ENCODE measurements at places on chromosomes 11 and 22. TPM values are rescaled to one million over a fixed set of nuclear protein-coding genes. Genes with fewer than 3 reads are reported as not detected.

DNA sequence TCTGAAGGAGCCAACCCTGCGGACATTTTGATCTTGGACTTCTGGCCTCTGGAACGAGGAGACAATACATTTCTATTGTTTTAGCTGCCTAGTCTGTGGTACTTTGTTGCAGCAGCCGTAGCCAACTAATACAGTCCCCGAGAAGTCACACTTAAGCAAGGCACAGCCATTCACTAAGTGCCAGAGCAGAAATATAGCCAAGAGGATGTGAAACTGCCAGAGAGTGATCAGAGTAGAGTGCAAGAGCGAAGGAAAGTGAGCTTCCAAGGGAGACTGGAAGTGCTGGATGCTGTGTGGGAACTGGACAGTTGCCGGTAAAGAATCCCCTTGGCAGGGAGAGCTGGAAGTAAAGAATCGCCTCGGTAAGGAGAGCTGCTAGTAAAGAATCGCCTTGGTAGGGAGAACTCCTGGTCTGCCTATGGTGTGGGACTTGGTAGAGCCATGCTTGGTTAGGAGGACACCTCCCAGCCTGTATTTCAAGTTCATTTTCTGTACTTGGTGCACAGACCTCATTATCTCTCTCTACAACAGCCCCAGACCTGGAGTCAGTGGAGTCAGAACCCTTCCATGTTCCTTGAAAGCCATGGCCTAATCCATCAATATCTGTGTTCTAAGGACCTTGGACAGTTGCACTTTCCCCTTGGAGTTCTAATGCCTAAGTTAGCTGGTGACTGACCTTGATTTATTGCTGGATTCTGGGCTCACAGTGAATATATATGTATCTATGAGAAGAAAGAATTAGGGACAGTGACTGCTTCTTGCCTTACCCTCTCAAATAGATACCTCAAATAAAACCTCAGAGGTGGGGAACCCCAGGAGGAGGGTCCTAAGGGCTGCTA is 162.1 kb downstream of the LDLRAD3 start:
- no peak for DNase-seq

DNA sequence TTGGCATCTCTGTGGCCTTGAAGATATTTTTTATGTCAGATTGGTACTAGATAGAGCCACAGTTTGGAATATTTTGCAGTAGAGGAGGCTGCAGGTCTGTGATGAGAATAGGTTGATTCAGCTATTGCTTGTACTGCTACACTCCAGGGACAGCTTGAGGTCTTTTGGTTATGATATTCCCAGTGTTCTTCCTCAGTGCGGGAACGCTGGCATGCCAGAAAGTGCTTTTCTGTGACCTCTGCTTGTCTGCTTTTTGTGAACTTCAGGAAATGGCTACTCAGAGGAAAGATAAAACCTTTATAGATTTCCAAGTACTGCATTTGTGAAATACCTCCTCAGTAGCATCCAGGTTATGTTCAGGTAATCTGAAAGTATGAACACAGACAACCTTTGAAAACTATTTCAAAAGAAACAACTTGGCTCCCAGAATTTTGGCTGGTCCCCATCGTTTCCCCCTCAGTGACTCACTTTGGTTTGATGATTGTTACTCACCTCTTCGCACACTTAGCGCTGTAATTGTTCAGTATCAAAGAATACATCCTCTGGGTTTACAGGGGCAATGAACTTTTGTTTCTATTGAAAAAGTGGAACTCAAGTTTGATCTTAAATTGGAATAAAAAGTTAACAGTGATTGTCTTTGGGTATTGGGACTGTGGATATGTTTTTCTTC is 191.4 kb downstream of the HIPK3 start:
- peak; percentile 32 for DNase-seq

DNA sequence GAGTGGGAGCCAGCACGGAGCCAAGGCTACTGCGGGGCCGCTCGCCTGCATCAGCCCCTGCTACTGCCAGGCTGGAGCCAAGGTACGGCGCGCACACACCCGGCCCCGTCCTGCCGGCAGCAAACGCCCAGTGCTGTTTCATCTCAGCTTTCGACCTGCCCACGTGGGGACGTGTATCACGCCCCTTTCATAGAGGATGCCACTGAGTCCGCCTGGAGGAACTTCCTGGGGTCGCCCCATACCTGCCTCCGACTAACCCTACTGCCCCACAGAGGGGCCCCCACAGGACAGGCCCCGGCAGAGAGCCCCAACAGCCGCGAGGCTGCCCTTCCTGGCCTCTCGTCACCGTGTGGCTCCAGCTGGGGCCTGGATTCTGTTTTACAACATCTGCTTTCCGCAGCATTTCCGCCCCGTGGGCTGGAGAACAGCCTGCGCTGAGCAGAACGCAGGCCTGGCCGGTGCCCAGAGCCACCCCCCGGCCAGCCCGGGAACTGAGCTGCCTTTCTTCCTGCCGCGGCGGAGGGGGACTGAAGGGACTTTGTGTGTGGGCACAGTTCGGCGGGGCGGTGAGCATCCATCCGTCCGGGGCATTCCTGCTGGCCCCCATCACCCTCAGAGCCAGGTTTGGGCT is 22.9 kb upstream of the ARHGAP8 start:
- peak; percentile 61 for DNase-seq

Gene OR4A16
- total RNA-seq: not detected

Gene B4GALNT4
- 1.5 TPM for total RNA-seq

Gene MFRP
- 0.08 TPM for total RNA-seq
